ENCODE measurements at places on chromosomes 2 and 18. TPM values are rescaled to one million over a fixed set of nuclear protein-coding genes. Genes with fewer than 3 reads are reported as not detected.

- DNase-seq = no peak
Observed at GRCh38 chr2:155727187-155727895, 605.2 kb downstream of the NR4A2 start.

DNA sequence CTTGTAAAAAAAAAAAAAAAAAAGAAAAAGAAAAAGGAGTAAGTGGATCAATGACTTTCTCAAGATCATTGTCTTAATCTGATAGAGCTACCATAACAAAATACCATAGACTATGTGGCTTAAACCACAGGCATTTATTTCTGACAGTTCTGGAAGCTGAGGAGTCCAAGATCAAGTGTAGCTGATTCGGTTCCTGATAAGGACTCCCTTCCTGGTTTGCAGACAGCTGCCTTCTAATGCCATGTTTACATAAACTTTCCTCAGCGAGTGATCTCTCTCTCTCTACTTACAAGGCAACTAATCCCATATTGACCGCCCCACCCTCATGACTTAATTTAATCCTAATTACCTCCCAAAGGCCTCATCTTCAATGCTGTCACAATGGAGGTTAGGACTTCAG, 36.5 kb upstream of the SIX2 start:
- peak; percentile 40 for DNase-seq

- DNase-seq = no peak
Observed at GRCh38 chr2:233446121-233446520, 91.8 kb downstream of the DGKD start.

DNA sequence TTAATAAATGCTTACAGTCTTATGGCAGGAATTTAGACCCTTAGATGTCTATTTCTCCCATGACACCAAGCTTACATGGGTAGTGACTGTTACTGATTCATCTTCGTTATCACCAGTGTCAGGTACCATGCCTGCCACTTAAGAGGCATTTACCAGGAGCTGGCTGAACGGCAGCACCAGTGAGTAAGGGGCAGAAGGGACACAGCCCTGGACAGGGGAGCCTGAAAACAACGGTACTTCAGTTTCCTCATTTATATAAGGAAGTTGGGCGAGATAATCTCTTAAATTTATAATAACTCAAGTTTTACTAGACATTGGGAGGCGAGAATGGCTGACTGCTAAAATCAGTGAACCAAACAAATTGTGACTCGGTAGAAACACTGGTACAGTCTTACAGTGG, 1.2 kb downstream of the COA5 start:
- DNase-seq = no peak

DNA sequence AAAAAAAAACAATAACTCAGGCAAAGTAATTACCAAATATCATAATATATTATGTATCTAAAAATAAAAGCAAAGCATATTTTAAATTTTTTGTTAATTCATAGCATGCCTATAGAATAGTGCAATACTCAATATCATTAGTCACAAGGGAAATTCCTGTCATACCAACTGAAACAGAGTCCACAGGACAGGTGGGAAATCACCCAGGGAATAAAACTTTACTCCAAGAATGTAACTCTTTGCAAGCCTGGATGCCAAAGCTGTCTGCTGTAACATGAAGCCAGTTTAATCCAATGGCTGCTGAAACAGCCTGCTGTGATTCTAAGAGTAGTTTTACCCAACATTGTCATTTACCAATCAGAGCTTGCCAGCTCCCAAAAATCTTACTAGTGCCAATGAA, 40.0 kb upstream of the SULT1C3 start:
- no peak for DNase-seq

EIF2AK3 gene
- 7.9 TPM for total RNA-seq
